Activated T-cell treated with anti-CD3 and anti-CD28 coated beads, Interleukin-2, amount 50 U/mL, for 1 hour (primary cell): ENCODE measurements at places on chromosomes 3 and 15.

GRCh38 chr3:61571516-61572336, 10.4 kb downstream of the PTPRG start:
- no peak for DNase-seq

- no peak for DNase-seq
Observed at GRCh38 chr3:134992180-134992579, 197.1 kb downstream of the EPHB1 start.

DNA sequence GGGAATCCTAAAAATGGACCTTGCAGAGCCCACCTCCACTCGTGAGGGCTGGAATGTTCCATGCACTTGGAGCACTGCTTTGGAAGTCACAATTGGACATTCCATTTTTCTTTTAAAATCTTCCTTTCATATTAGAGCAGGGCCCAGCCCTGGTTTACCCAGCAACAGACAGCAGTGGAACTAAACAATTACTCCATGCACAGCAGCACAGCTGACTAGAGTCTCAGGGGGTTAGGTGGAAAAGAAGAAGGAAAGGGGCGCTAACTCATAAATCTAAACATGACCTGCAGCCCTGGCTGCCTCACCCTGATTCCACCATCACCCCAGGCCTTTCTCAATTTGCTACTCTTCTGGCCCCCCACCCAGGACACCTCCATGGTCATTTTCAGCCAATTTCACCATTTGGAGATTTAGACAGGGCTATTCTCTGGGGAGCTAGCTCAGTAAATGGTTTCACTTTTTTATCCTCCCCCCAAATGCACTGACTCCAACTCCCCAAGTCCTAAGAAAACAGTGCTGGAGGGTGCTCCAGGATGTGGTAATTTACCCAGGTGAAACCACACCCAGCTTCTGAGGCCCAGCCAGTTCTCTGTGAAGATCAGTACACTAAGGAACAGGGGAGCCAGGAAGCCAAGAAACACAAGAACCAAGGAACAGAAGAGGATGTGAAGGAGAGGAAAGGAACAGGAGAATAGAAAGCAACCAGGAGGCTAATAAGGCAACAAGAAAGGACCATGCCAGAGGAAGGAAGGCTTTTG, 1.6 kb upstream of the LRRC31 start:
- no peak for DNase-seq

GRCh38 chr3:77079988-77080610, 40.2 kb downstream of the ROBO2 start:
- no peak for DNase-seq

- DNase-seq: no peak
Observed at GRCh38 chr3:37308247-37308646, 133.9 kb upstream of the LRRFIP2 start.

DNA sequence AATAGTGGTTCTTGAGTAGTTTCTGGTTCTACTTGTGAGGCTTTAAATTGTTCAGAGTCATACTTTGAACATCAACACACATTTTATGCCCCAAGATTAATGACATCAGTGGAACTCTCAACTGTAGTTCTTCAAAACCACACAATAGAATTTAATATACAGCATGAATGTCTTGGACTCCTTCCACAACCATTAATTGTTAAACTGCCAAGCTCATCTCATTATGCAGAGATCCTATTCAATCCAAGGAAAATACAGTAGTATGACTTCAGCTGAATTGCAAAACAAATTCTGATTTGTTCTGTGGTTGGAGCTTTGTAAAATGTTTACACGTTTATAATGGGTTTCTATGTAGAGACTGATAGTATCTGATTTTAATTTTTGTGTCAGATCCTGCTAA, 199.2 kb upstream of the SLC2A2 start:
- no peak for DNase-seq

DNA sequence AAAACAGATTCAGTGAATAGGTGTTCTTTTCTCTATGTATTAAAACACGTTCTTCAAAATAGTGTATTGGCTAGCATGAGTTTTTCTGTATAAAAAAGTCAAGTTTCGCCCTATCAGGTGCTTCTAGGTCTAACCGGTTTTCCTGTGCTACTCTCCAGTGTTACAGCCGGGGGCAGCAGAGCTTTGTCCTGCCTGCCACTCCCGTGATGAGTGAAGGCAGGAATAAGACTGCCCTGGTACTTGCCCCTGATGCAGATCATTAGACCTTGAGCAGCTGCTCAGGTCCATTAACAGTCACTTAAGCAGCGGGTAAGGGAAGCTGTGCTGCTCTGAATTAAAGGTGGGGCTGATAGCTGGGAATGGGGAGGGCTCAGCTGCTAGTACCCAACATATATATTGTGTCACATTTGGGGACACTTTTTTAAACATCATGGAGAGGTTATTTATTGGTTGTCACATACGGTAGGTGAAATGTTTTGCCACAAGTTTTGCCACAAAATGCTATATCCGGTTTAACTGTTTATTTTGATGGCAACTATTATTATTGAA, 1.3 kb upstream of the UNC13C start:
- no peak for DNase-seq

- no peak for DNase-seq
Observed at GRCh38 chr3:128560768-128561167, 67.8 kb upstream of the GATA2 start.

DNA sequence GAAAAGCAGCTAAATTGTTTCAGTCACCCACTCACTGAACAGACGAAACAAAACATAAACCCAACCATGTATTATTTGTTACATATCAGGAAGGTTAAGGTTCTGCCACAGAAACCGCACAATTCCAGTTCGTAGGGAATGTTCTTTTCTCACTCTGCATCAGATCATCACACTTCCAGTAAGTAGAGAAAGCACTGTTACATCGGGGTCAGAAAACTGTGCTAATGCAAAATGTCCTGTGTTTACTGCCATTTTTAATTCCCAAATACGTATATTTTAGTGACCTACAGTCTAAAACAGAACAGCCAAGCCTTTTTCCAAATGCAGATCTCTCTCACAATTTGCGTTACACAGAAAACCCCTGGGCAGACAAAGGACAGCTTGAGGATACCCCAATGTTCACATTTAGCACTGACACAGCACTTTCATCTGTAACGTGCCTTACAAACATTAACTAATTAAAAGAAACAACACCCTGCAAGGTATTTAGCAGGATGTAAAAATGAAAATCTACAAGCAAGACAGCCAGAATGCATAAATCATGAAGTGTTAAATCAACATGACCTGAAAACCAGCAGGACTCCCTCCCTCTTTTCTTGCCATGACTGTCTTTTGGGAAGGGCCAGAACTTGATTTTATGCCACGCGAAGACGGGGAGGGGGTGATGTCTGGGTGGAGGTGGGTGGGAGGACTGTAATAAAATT, 34.8 kb upstream of the SKIL start:
- no peak for DNase-seq

DNA sequence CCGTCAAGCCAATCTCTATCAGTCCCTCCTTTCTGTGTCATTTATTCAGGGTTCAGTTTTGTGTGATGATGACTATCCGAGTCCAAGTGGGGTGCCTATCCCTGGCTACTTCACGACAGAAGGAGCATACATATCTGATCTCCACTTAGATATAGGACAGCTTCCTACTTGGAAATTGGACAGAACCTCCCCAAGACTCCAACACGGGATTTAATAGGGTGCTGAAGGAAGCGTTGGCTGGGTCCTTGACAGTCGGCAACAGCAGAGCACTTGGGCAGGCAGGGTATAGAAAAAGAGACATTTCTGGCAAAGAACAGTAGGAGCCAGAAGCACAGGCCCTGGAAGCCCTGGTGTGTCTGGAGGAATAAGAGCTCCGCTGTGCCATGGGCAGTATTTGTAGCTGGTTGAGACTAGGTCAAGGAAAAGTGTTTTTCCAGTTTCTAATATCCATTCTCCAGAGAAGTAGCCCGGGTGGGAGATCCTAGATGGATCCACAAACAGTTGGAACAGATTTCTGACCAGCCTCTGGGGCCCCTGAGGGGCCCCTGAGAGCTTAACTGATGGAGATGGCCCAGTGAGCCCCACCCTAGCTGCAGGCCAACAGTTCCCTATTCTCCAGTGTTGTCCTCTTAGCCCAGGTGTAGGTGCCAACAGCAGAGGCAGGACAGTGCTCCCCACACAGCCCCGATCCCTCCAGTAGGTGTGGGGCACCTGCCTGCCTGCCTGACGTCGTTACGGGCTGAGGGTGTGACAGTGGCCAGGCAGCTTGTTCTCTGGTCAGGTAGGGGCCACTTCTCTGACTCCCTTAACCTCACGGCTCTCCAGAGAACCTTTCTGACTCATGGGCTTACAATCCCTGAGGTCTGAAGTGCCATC, 130.8 kb downstream of the CHCHD6 start:
- DNase-seq: no peak

GRCh38 chr3:37559461-37559860, 302.2 kb upstream of the CTDSPL start:
- DNase-seq: no peak

DNA sequence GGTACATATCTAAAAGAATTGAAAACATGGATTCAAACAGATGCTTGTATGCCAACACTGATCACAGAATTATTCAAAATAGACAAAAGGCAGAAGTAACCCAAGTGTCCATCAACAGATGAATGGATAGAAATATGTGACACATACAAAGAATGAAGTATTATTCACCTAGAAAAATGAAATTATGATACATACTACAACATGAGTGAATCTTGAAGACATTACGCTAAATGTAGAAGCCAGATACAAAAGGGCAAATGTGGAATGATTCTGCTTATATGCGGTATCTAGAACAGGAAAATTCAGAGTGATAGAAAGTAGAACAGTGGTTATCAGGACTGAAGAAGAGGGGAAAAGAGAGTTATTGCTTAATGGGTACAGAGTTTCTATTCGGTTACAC, 26.2 kb upstream of the SLC12A8 start:
- DNase-seq: no peak

- no peak for DNase-seq
Observed at GRCh38 chr15:39445931-39446330, 134.9 kb upstream of the THBS1 start.

- no peak for DNase-seq
Observed at GRCh38 chr15:36907295-36907694, 193.1 kb downstream of the MEIS2 start.
